GM13976 (cell line): ENCODE measurements at places on chromosomes 6 and 20.

DNA sequence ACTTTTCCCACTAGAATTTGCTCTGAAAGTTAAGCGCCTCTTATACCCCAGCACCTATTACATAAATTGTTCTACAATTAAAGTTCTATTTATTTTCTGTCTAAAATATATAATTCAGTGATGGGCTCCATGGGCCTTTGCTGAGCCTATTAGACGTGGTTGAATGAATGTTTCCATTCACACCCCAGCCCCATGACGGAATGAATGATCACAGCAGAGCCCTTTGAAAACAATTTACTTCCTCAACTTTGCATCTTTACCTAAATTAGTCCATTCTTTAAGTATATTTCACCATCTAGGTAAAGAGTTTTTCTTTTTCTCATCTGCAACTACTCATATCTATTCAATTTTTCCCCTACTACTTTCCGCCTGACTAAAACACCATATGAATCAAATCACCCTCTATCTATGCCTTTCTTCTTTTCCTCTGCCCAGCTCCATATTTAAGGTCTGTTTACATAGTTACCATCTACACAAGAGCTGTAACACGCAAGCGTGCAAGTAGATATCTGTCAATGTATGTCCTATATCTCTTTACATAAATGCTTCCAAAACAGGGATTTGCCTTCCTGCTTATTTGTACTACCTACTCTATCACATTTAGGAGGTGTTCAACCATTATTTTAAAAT, 69.7 kb downstream of the ECT2L start:
- DNase-seq = no peak

GRCh38 chr20:56788671-56789610, 159.8 kb downstream of the TFAP2C start:
- no peak for DNase-seq

- peak; percentile 93 for DNase-seq
Measured at GRCh38 chr6:41560431-41561192, 14.4 kb downstream of the FOXP4 start.

GRCh38 chr20:22524393-22525015, 59.9 kb downstream of the FOXA2 start:
- DNase-seq = no peak

- DNase-seq = peak; percentile 87
Measured at GRCh38 chr20:43914311-43915210, at the start of gene TOX2. TSS of gene TOX2 (plus strand) at chr20:43914852. CDS start at chr20:43914892, 40 bp downstream.

- DNase-seq = no peak
Measured at GRCh38 chr6:5497896-5498578, 236.7 kb downstream of the FARS2 start.

- DNase-seq = no peak
Measured at GRCh38 chr20:15675061-15675514, 898.2 kb downstream of the KIF16B start.

DNA sequence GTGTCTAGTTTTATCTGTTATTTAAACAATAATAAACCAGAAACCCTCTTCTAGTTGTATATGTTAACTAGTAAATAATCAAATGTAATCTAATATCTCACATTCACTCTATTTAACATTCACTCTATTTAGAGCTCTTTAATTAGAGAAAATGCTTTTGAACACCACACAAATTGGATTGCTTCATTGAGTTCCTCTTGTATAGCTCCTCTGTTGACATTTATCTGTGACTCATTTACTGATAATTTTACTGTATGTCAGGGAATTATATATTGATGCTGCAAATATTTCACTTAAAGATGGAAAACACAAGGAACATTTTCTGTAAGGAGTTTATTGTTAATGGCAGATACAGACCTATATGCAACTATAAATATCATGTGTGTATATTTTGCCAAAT, 594.6 kb downstream of the COL12A1 start:
- no peak for DNase-seq

- DNase-seq = no peak
Measured at GRCh38 chr6:46993846-46994245, 48.3 kb downstream of the ADGRF1 start.

DNA sequence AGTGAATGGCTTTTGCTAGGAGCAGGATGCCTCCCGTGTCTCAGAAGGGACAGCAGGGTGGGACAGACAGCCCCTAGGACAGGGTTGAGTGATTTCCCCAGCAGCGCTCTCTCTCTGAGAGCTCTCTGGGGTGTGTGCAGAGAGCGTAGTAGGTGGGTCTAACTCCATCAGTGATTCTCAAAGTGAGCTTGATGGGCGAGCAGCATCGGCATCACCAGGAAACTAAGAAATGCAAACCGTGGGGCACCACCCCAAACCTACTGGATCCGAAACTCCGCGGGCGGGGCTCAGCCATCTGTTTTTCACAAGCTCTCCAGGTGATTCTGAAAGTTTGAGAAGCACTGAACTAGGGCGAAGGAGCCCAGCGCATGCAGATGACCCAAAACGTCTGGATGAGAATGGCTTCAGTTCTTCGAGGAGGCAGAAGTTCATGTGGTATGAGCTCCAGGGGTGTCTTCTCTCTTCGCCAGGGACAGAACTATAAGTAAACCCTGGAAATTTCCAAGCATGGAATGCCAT, 119.6 kb upstream of the RNF24 start:
- no peak for DNase-seq

- no peak for DNase-seq
Measured at GRCh38 chr6:3347247-3347646, 88.5 kb downstream of the PSMG4 start.

GRCh38 chr20:41478026-41478425, 111.4 kb upstream of the EMILIN3 start:
- DNase-seq = no peak

DNA sequence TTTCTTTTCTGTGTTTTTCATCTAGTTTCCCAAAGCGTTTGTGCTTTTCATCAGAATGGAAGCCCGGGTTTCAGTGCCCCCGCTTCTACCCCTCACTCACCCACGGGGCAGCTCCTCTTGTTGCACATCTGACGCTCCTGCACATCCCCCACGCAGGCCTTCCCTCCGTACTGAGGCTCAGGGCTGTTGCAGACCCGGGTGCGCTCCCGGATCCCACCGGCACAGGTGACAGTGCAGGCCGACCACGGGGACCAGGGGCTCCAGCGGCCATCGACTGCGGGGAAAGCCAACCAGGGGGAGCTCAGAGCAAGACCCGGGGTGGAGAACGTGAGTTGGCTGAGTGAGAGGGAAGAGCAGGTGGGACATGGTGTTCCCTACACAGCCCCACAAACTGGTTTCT, 19.0 kb downstream of the THBS2 start:
- no peak for DNase-seq

- peak; percentile 69 for DNase-seq
Measured at GRCh38 chr6:30828027-30828962, 56.0 kb upstream of the DDR1 start.
